SJCRH30 (cell line): ENCODE measurements at places on chromosomes 2 and 18. TPM values are rescaled to one million over a fixed set of nuclear protein-coding genes. Genes with fewer than 3 reads are reported as not detected.

DNA sequence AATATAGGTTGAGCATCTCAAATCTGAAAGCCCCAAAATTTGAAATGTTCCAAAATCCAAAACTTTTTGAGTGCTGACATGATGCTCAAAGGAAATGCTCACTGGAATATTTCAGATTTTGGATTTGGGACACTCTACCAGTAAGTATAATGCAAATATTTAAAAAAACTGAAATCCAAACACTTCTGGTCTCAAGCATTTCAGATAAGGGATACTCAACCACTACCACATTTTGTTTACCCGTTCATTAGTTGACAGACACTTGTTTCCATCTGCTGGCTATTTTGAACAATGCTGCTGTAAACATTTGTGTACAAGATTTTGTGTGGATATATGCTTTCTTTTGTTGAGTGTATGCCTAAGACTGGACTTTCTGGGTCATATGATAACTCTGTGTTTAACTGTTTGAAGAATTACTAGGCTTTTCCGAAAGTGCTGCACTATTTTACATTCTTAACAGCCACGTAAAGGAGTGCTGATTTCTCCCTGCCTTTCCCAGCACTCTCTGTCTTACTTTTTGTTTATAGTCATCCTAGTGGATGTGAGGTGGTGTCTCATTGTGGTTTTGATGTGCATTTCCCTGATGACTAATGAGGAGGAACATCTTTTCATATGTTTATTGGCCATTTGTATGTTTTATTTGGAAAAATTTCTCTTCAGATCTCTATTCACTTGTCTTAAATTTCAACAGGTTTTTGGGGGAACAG, 19.5 kb upstream of the DCDC2C start:
- DNase-seq = no peak
- H3K27me3 ChIP-seq = no peaks in the 10 kb centered on the region
- H3K4me3 ChIP-seq = no peak overlapping the region
- H3K4me1 ChIP-seq = no peaks in the 10 kb centered on the region

- no peaks in the 10 kb centered on the region for H3K27me3 ChIP-seq
- no peaks in the 10 kb centered on the region for H3K36me3 ChIP-seq
- no peak overlapping the region for H3K4me3 ChIP-seq
- no peak overlapping the region for H3K27ac ChIP-seq
- peaks cover 15% of the 10 kb centered on the region for H3K4me1 ChIP-seq
Measured at GRCh38 chr2:181149056-181149455, 168.7 kb downstream of the UBE2E3 start.

DNA sequence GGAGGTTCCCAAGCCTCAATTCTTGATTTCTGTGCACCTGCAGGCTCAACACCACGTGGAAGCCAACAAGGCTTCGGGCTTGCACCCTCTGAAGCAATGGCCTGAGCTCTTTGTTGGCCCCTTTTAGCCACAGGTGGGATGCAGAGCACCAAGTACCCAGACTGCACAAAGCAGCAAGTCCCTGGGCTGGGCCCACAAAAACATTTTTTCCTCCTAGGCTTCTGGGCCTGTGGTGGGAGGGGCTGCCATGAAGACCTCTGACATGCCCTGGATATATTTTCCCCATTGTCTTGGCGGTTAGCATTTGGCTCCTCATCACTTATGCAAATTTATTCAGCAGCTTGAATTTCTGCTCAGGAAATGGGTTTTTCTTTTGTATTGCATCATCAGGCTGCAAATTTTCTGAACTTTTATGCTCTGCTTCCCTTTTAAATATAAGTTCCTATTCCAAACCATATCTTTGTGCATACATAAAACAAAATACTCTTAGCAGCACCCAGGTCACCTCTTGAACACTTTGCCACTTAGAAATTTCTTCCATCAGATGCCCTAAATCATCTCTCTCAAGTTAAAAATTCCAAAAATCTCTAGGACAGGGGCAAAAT, 9.0 kb upstream of the MATN3 start:
- no peaks in the 10 kb centered on the region for H3K27me3 ChIP-seq
- no peak overlapping the region for H3K4me3 ChIP-seq
- no peaks in the 10 kb centered on the region for H3K36me3 ChIP-seq
- no peaks in the 10 kb centered on the region for H3K4me1 ChIP-seq
- H3K27ac ChIP-seq = no peak overlapping the region
- no peak for DNase-seq

DNA sequence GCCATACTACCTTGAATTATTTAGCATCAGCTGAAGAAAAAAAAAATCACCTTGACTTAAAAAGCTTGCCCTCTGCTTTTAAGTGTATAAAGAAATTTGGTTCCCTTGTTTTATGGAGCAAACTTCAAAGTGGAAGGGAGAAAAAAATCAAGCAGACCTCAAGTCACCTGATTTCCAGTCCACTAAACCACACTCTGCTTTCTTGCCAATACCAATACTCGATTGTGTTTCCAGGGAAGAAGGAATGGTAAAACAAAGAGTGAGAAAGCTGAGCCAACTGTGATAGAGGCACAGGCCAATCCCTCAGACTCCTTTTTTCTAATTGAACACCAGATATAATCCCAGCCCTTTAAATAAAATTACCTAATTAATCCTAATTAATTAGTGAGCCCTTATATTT, 587.3 kb downstream of the ARHGAP15 start:
- no peak for DNase-seq
- no peaks in the 10 kb centered on the region for H3K36me3 ChIP-seq
- H3K4me1 ChIP-seq = no peaks in the 10 kb centered on the region
- no peak overlapping the region for H3K4me3 ChIP-seq
- H3K27me3 ChIP-seq = no peaks in the 10 kb centered on the region
- H3K27ac ChIP-seq = no peak overlapping the region

DNA sequence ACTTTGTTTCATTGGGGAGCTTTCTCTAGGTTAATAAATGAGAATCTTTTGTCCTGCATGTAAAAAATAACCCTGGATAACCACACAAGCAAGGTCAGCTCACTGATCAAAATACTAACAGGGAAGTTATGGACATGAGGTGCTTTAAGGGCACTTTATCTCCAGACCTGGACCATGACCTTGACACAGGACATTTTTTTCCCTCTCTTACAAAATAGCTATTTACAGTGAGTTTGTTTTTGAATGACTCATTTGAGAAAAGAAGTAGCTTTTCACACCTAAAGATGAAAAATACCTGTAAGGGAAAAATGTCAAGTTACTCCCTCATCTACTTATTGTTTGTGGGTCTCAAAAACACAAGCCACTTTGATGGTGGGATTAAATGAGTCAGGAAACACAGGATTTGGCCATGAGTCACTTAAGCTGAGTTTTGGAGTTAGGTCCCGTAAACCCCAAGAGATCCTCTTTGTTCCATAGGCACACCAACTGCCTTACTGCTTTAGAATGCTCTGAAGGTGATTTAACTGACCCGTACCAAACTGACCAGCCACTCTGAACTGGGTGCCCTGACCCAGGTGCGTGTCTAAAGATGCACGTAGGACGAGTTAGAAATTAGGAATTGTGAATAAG, 479.3 kb upstream of the NXPH2 start:
- no peak overlapping the region for H3K27ac ChIP-seq
- no peaks in the 10 kb centered on the region for H3K27me3 ChIP-seq
- no peak for DNase-seq
- H3K36me3 ChIP-seq = no peaks in the 10 kb centered on the region
- H3K4me3 ChIP-seq = no peak overlapping the region

GRCh38 chr2:182585001-182585400, 131.1 kb upstream of the DNAJC10 start:
- DNase-seq = no peak
- no peak overlapping the region for H3K27ac ChIP-seq
- no peaks in the 10 kb centered on the region for H3K36me3 ChIP-seq
- H3K4me1 ChIP-seq = peaks cover 47% of the 10 kb centered on the region

GRCh38 chr2:101387151-101387834, at the start of gene CREG2:
Gene CREG2 (minus strand): TSS chr2:101387503. CDS start chr2:101387457, 46 bp downstream.
- H3K27ac ChIP-seq = no peak within 1 kb of the TSS
- H3K4me3 ChIP-seq = peak within 1 kb of the TSS; percentile 46
- peak; percentile 59 for DNase-seq
- peaks cover 25% of the 10 kb centered on the region for H3K27me3 ChIP-seq
- no peaks in the 10 kb centered on the region for H3K36me3 ChIP-seq

- no peaks in the 10 kb centered on the region for H3K36me3 ChIP-seq
- H3K27ac ChIP-seq = no peak overlapping the region
- DNase-seq = no peak
- no peaks in the 10 kb centered on the region for H3K4me1 ChIP-seq
- no peak overlapping the region for H3K4me3 ChIP-seq
Measured at GRCh38 chr2:68416081-68416675, 50.9 kb downstream of the FBXO48 start.

DNA sequence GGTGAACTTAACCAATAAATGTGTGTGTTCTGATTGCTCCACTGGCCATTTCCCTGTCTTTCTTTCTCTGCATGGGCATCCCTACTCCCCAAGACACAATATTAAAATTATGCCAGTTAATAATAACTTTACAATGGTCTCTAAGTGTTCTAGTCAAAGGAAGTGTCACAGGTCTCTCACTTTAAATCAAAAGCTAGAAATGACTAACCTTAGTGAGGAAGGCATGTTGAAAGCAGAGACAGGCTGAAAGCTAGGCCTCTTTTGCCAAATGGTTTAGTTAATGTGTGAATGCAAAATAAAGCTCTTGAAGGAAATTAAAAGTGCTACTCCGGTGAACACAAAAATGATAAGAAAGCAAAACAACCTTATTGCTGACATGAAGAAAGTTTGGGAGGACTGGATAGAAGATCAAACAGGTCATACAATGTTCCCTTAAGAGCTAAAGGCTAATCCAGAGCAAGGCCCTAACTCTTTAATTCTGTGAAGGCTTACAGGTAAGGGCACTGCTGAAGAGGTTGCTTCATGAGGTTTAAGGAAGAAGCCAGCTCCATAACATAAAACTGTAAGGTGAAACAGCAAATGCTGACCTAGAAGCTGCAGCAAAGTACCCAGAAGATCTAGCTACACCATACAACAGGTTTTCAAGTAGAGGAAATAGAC, 44.0 kb upstream of the ARHGAP15 start:
- DNase-seq = no peak
- H3K4me3 ChIP-seq = no peak overlapping the region
- no peaks in the 10 kb centered on the region for H3K27me3 ChIP-seq
- H3K4me1 ChIP-seq = no peaks in the 10 kb centered on the region

DNA sequence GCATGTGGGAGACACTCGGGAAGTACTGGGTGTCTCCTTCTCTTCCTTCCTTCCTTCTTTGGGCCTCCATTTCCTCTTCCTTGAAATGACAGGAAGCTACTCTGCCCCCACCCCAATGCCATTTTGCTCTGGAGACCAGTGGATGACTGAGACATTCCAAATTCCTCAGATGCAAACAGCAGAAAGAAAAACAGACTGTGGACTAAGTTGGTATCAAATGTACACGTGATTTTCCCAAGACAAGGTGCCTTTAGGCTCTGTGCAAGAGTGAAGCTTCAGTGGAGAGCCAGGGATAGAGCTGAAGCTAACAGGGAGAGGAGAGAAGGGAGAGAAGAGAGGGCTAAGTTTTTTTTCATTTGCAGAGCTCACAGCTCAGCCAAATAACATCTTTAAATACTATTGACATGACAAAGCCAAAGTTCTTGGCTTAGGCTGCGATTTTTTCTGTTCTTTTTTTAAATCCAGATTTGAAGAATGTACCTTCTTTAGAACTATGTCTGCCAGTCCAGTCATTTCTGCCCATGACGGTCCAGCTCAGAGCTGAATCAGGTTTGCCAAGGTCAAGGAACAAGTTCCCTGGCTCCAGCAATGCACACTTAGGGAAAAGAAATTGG, 84.5 kb upstream of the LCLAT1 start:
- no peaks in the 10 kb centered on the region for H3K36me3 ChIP-seq
- H3K27me3 ChIP-seq = no peaks in the 10 kb centered on the region
- DNase-seq = no peak
- peaks cover 10% of the 10 kb centered on the region; the same call in 1 of the 2 replicates for H3K4me1 ChIP-seq

DNA sequence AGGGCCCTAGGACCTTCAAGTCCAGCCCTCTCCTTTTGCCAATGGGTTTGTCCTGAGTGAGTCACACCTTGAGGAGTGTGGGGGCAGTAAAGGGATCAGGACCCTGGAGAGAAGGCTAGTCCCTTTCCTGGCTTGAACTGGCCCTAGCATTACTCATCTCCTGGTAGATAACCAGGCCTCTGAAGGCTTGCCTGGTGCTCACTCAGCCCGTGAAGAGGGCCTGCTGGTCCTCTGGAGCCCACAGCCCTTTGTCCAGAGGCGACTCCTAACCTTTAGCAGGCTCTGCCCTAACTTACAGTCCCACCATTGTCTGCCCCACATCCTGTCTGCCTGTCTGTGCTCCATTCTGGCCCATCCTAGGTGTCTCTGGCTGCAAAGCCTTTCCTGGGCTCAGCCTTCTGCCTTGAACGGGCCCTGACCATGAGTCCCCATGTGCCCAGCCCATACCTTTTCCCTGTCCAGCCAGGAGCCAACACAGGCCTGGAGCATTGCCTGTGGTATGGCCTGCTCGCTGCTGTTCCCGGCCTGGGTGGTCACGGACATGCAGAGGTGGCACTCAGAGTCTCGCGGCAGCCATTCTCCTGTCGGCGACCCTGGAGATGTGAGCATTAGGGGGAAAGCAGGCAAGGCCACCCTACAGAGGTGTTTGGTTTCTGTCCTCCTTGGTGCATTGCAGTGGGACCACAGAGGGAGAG, 5.0 kb downstream of the SFTPB start:
- no peaks in the 10 kb centered on the region for H3K4me1 ChIP-seq
- peak; percentile 30 for DNase-seq
- H3K27ac ChIP-seq = no peak overlapping the region
- H3K27me3 ChIP-seq = no peaks in the 10 kb centered on the region

DNA sequence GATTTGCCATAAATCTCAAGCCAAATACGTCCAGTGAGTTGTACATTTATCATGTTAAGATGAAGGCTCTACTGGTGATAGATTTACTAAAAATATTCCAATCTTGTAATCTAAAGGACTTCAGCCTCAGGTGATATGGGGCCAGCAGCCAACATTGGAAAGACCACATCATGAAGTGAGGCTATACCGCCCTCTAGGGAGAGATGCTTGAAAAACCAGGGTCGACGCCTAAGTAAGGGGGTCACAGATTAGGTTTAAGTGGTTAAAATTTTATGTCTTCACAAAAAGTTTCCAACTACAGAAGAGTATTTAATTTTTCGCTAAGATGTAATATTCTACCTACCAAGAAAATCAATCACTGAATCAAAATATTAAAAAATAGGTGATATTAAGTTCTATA, 33.3 kb downstream of the DOCK10 start:
- H3K36me3 ChIP-seq = no peaks in the 10 kb centered on the region
- peak; percentile 31 for DNase-seq
- H3K27me3 ChIP-seq = no peaks in the 10 kb centered on the region
- H3K4me3 ChIP-seq = no peak overlapping the region
- H3K4me1 ChIP-seq = peaks cover 10% of the 10 kb centered on the region
- no peak overlapping the region for H3K27ac ChIP-seq

DNA sequence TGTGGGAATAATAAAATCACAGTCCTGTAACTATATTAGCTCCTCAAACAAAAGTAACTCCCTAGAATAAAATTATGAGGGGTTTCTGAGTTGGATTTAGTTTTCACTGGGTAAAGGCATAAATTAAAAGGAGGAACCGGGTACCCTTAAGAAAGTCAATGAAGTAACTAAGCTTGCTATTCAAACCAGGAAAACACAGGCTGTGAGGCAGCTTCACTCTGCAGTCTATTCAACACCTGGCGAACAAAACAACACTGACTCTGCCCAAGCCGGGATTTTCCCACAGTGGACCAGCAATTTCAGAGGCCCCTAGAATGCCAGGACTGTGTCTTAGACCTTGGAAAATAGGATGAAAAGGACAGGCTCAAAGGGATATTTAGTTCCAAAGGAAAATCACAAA, 24.6 kb upstream of the CREB1 start:
- H3K4me1 ChIP-seq = peaks cover 16% of the 10 kb centered on the region
- H3K27ac ChIP-seq = peak overlapping the region; percentile 52
- peak; percentile 24 for DNase-seq
- no peaks in the 10 kb centered on the region for H3K27me3 ChIP-seq

Gene LGALSL
- 11.3 and 14.9 TPM in 2 replicates for total RNA-seq

Gene GPBAR1
- 0.24 and 0.25 TPM in 2 replicates for total RNA-seq

Gene IL1RL1
- total RNA-seq = not detected in 2 replicates

Gene MOGAT1
- total RNA-seq = not detected in 2 replicates

Gene REL
- 12.4 and 16.1 TPM in 2 replicates for total RNA-seq

Gene KIF1A
- total RNA-seq = 3.7 and 4.0 TPM in 2 replicates

Gene HOXD1
- total RNA-seq = 0.06 TPM in 1 of 2 replicates, not detected in the other

Gene CYTIP
- total RNA-seq = 0.71 and 0.81 TPM in 2 replicates
